ENCODE measurements at places on chromosomes 7 and 10.
A peak's percentile ranks its signal among the peaks of the same experiment; 100 is the strongest.

DNA sequence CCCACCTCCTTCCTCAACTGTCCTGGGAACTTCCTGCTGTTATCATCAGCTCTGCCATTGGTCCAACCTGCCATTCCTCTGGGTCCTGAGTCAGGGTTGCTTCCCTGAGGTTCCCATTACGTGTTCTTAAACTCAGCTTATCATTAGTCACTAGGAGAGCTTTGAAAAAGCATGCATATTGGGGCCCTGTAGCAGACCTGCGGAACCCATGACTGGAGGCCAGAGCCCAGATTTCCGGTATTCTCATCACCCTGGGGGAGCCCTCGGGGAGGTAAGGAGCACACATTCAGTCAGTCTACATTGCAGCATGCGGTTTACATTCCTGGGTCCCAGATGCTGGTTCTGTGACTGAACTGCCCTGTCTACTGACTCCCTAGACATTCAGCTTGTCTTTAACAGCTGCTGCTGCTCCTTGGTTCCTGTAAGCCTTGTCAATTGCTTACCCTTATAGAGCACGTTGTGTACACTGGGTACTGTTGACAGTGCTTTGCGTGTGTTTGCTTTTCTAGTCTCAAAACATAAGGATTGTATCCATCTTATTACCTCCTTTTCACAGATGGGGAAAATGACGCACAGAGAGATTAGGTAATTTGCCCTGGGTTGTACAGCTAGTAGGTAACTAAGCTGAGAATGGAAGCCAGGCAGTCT, 12.8 kb downstream of the CDHR3 start:
- no peak for DNase-seq

GRCh38 chr10:119940487-119940886, 48.0 kb downstream of the SEC23IP start:
- DNase-seq, result no peak

GRCh38 chr10:106929291-106929895, 235.1 kb downstream of the SORCS1 start:
- no peak for DNase-seq

DNA sequence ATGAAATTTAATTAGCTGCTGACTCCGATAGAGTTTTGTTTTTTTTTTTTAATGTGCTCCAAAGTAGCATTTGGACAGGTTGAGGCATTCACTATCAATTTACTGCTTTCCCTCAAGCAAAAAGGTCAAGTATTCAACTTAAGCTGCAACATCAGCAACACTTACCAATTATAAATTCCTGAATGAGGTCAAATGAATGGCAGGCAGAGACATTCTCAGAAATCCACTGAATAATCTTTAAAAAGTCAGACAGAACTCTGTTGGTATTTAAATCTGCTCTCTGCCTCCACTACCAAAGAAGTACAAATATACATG, 62.8 kb downstream of the GSAP start:
- DNase-seq, result no peak

DNA sequence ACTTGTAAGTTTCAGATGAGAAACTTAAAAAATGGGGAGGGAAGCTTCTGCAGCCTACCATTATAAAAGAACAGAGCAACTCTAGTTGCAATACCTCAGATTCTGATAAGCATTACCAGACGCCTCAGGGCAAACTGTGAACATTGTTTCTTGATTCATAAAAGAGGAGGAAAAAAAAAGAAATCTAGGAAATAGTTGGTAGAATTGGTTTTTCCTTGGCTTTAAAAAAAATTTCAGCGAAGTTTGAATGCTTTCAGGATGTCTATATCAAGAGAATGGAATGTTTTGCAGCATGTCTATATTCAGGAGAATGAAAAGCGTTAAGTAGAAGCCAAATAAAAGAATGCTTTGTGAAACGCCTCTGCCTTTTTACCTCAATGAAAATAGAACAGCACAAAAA, 17.5 kb upstream of the ANLN start:
- no peak for DNase-seq

- peak; percentile 24 for DNase-seq
Observed at GRCh38 chr10:48796713-48797245, 112.1 kb downstream of the WDFY4 start.

DNA sequence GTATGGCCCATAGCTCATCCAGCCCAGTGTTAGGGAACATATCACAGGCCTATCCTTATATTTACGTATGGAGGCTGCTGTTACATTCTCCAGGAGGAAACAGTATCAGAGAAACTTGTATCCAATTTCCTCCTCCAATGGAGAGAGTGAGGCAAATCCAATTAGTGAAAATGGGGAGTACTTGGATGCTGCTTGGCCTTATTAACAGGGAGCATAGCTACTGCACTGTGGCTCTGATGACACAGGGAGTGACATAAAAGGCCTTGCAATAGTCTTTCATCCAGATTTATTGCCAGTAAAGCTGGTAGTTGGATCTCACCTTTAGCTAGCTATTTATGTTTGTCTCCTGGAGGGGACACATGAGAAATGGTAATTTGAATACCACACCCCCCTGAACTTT, 313.2 kb upstream of the MTPN start:
- no peak for DNase-seq

DNA sequence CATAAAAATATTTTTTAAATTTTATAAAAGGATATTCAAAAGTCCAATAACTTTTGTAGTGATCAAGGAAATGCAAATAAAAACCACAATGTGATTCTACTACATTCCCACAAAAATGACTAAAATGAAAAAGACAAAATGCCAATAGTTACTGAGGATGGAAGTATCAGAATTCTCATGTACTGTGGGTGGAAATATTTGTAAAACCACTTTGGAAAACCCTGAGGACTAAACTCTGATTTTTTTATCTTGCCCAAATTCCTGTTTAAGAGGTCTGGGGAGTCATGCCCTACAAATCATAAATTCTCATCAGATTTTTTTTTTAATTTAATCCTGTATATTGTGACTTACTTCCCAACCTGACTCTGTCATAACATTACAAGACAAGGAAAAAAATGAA, 9.8 kb upstream of the SEMA3D start:
- no peak for DNase-seq

- DNase-seq, result peak; percentile 69
Observed at GRCh38 chr7:55110282-55110992, 91.6 kb downstream of the EGFR start.

- DNase-seq, result no peak
Observed at GRCh38 chr10:32376097-32376496, 29.1 kb upstream of the EPC1 start.

GRCh38 chr7:48390388-48391327, 219.4 kb downstream of the ABCA13 start:
- DNase-seq, result no peak

- DNase-seq, result peak; percentile 77
Observed at GRCh38 chr10:103278862-103279298, 1.9 kb downstream of the INA start.

GRCh38 chr7:92833024-92833765, 3.2 kb downstream of the CDK6 start:
- DNase-seq, result peak; percentile 91

DNA sequence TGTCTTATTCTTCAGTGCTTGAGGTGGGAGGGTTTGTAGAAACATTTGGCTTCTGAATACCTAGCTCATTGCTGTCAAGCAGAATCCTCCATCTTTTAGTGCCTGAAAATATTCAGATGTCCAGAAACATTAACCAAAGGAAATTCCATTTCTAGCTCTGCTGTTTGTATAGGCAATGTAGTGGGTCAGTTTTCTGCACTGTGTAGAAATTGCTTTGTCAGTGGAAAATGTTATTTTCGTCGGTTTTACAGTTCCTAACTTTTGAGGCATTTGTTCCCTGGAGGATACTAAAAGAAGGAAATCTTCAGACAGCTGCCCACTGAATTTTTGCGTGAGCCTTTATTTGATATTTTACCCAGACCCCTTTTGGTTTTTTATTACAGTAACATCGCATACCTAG, 143.4 kb downstream of the TPST1 start:
- no peak for DNase-seq

GRCh38 chr7:155337946-155338631, 40.4 kb downstream of the INSIG1 start:
- DNase-seq, result no peak

DNA sequence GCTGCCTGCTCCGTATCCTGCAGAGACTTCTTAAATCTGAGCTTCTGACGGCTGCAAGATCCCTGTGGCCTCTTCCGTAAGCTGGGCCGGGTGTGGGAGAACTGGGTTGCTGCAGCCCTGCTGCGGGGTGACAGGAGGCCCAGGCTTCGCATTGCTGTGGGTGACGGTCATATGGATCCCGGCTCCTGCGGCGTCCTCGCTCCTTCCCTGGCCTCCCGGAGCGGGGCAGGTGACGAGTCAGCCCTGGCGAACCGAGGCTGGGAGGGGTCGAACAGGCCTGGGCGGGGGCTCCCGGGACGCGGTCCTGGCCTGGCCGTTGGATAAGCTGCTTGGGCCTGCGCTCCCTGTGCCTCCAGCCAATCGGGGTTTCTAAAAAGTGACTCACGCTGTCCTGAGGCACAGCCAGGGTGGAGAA, 7.8 kb upstream of the UBE2D1 start:
- DNase-seq, result peak; percentile 64

- peak; percentile 70 for DNase-seq
Observed at GRCh38 chr7:131745390-131746248, 189.2 kb upstream of the PODXL start.

- no peak for DNase-seq
Observed at GRCh38 chr7:84663224-84663623, 468.6 kb upstream of the SEMA3A start.

DNA sequence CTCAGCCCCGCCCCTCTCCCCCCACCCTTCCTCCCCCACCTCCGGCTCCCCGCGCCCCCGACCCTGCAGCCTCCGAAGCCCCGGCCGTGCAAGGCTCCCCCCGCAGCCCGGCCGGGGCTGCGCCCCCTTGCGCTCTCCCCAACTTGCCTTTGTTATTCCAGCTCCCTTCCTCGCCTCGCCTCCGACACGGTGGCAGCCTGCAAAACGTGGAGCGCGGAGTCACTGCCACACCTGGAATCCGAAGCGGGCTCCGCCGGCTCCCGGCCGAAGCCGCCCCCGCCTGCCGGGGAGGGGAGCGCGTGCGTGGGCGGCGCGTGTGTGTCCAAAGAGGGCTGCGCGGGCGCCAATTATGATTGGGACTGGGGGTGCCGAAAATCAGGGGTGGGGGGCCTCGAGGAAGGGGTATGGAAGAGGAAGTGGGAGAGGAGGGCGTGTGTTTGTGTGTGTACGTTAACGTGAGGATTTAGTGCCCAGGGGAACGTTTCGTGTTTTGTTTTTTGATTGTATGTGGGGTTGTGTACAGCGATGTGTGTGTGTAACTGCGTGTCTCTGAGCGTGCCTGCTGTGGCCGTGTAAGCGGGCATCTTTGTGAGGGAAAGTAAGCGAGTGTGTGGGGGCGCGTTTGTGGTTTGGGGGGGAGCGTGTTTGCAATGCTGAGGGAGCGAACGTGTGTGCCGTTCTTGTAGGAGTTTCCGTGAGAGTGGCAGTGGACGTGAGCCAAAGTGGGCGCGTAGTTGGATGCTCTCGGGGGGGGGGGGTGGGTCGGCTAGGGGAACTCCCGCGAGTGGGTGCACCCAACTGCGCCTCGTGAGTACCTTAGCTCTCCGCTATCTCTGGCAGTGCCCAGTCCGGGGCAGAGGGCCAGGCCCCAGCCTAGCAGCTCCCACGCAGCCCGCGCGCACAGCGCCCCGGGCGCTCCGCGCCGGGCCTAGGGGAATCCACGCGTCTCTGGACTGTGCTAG, 1.2 kb upstream of the ZMIZ1 start:
- DNase-seq, result peak; percentile 98

GRCh38 chr7:18770154-18770811, 274.7 kb downstream of the HDAC9 start:
- DNase-seq, result no peak

DNA sequence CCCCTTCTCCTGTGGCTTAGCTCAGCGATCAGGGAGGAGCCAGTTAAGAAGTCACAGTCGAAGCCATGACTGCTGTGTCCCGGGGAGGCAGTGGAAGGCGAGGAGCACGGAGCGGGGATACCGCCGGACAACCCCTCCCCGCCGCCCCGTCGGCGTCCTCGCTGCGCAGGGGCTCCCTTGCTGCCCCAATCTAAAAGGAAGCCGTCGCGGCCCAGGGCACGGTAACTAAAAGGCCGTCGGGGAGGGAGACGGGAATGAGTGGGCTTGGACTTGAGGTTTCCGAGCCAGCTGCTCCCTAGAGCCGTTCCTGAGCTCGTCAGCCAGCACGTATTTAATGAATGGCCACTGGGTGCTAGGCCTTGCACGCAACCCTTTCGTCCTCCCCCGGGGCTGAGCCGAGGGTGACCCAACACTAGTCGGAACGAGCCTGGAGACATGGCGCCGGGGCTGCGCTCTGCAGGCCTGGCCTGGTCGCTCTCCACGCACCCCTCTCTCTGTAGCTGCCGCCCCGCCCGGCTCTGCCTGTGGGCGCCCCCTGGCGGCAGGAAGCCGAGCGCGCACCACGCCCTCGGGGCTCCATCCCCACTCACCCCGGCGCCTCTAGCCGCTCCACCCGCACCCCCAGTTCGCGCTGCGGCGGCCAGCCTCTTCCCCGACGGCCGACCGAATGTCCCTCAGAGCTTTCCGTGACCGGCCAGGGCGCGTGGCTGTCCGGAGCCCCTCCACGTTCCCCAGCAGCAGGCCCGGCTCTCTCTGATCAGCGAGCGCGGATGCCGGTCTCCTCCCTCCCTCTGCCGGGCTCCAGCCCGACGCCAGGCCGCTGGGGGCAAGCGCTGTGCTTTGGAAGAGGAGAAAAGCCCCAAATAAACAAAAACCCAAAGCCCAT, 29.3 kb upstream of the KCNK18 start:
- peak; percentile 77 for DNase-seq

DNA sequence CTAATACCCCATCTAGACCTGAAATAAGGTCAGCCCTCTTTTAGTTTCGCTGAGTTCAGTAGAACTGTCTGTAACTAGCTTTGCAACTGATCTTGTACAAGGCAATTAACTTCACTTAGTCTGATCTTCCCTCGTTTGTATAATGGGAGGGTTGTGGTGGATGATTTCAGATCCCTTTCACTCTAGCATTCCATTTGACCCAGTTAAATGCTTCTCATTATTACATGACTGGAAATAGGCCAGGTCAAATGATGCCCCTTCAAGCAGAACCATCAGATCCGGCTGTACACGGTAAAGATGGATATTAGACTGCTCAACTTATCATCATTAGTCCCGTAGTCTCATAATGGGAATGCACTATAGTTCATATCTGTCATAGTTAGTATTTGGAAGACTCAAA, 1009.0 kb downstream of the LRMDA start:
- DNase-seq, result no peak

DNA sequence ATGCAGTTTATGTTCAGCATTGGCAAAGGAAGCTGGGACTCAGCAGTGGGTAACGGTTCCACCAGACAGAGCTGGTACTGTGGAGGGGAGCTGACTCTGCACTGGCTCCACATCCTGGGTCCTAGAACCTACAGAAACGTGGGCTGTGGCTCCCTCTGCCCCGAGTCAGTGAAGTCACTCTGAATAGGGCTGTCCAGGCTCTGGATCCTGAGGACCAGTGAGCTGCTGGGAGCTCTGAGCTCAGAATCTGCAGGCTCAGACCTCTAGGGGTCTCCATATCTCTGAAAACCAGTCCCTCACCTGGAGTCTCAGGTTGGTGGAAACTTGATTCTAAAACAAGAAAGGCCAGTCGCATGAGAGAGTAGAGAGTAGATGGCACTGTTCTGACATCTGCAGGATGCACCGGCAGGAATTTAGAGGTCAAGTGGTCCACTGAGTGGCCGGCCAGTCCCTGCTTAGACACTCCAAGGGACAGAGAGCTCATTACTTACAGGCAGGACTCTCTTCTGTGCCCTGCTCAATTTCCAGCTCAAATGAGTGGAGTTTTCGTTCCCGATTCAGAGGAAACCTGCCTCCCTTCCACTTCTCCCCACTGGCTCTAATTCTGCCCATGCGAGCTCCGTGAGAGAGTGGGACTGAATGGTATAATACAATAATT, 18.6 kb downstream of the NPFFR1 start:
- DNase-seq, result no peak

All from right forelimb (tissue), 1 donor.